ENCODE measurements at places on chromosomes 13 and 19. TPM values are rescaled to one million over a fixed set of nuclear protein-coding genes. Genes with fewer than 3 reads are reported as not detected.

Gene CATSPERD
- total RNA-seq, result not detected

Gene KLK12
- not detected for total RNA-seq

Gene FBN3
- 23.2 TPM for total RNA-seq

Gene PGLYRP2
- total RNA-seq, result not detected

Gene DCT
- total RNA-seq, result 0.47 TPM

Gene CHST8
- 14.0 TPM for total RNA-seq

Gene BRCA2
- total RNA-seq, result 2.3 TPM

Gene MEDAG
- total RNA-seq, result 0.78 TPM

Gene NLRP7
- total RNA-seq, result not detected

Gene GRIK5
- 20.0 TPM for total RNA-seq

Gene FDX2
- 14.7 TPM for total RNA-seq

Gene CYP4F12
- total RNA-seq, result not detected

Gene TBXA2R
- 0.78 TPM for total RNA-seq

Data from occipital lobe (tissue), 3 donors.